ENCODE measurements at places on chromosomes 16 and 17. TPM values are rescaled to one million over a fixed set of nuclear protein-coding genes. Genes with fewer than 3 reads are reported as not detected.

Gene ADAP2
- 3.2 TPM for total RNA-seq

Gene CDH15
- not detected for total RNA-seq

Gene SLC16A6
- 0.19 TPM for total RNA-seq

Gene GPR139
- not detected for total RNA-seq

Gene CEP131
- 6.2 TPM for total RNA-seq

Gene CBFA2T3
- 0.43 TPM for total RNA-seq

Gene ASPSCR1
- 34.0 TPM for total RNA-seq

Gene AOC3
- total RNA-seq: 1.4 TPM

Gene GRB7
- 2.8 TPM for total RNA-seq

Gene SLFN12L
- total RNA-seq: not detected

Gene SLC9A5
- total RNA-seq: 1.4 TPM

Gene CACNG1
- total RNA-seq: not detected

Gene DPEP1
- total RNA-seq: 0.87 TPM

Gene KRT33B
- total RNA-seq: not detected

Gene RNF112
- total RNA-seq: 0.45 TPM

Gene CHRNB1
- 9.3 TPM for total RNA-seq

Gene ASPHD1
- 27.5 TPM for total RNA-seq

Gene MSLN
- total RNA-seq: 3.3 TPM

Gene MRPL12
- total RNA-seq: 283 TPM

Gene GAST
- total RNA-seq: not detected

Gene COX10
- total RNA-seq: 18.3 TPM

Gene GSG1L
- not detected for total RNA-seq

Gene SOST
- total RNA-seq: not detected

Gene XYLT1
- total RNA-seq: 0.97 TPM

Gene RNF157
- 7.0 TPM for total RNA-seq

Gene MYH8
- not detected for total RNA-seq

Gene PYY
- not detected for total RNA-seq

Gene CCDC200
- total RNA-seq: not detected

Gene LSM12
- 53.3 TPM for total RNA-seq

Gene CLDN7
- total RNA-seq: 1.9 TPM

Gene NPIPB9
- 1.3 TPM for total RNA-seq

Gene ERN2
- not detected for total RNA-seq

Gene RAB11FIP4
- 1.4 TPM for total RNA-seq

Gene KRT13
- total RNA-seq: 0.36 TPM

Gene RCVRN
- total RNA-seq: not detected

Gene RARA
- total RNA-seq: 48.7 TPM

Gene C17orf78
- total RNA-seq: not detected

Data from A549 treated with GW870086 at 1 μM for 4 hours (cell line).